ENCODE measurements at places on chromosomes 6 and 20.

- no peak for DNase-seq
Measured at GRCh38 chr6:106186172-106186571, 100.0 kb downstream of the PRDM1 start.

DNA sequence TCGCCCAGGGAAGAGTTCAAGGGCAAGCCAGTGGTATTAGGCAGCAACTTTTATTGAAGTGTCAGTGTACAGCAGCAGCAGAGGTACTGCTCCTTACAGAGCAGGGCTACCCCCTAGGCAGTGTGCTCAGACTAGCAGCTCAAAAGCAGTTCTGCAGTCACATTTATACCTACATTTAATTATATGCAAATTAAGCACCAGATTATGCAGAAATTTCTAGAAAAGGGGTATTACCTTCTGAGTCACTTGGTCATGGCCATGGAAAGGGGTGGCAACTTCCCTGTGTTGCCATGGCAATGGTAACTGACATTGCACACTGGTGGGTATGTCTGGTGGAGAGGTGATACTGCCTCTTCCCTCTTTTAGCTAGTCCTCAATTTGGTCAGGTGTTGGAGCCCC, 2.1 kb upstream of the ZKSCAN4 start:
- no peak for DNase-seq

GRCh38 chr20:47382746-47383415, 26.4 kb upstream of the ZMYND8 start:
- DNase-seq = no peak

- no peak for DNase-seq
Measured at GRCh38 chr6:14425805-14426204, 308.2 kb downstream of the CD83 start.

DNA sequence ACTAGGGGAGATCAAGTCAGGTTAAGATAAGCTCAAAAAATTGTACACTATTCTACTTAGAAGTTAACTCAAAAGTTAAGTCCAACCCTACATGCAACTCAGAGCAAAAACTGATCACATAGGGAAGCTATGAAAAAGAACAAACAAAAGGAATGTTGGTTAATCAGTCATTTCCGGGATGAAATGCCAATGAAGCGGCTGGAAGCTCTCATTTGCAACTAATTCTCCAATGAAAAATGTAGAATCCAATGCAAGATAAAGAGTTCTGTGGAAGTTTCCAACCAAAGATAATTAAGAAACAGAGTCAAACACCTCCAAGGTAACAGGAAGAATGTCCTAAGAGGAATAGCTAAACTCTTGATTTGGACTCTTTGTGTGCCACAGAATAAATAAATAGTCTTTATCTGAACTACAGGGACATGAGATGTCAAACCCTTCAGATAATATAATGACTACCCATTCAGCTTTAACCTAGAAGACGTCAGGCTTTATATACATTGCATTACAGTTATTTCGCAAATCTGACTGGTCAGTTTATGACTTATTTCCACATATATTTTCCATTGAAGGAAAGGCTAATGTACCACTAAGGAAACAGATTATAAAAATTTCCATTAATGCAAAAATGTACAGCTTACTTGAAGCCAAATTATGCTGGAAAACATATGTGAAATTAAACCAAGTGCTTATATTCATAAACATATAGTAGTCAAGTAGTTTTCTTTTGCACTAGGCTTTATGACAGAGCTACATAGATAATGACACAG, 48.0 kb upstream of the DST start:
- no peak for DNase-seq

DNA sequence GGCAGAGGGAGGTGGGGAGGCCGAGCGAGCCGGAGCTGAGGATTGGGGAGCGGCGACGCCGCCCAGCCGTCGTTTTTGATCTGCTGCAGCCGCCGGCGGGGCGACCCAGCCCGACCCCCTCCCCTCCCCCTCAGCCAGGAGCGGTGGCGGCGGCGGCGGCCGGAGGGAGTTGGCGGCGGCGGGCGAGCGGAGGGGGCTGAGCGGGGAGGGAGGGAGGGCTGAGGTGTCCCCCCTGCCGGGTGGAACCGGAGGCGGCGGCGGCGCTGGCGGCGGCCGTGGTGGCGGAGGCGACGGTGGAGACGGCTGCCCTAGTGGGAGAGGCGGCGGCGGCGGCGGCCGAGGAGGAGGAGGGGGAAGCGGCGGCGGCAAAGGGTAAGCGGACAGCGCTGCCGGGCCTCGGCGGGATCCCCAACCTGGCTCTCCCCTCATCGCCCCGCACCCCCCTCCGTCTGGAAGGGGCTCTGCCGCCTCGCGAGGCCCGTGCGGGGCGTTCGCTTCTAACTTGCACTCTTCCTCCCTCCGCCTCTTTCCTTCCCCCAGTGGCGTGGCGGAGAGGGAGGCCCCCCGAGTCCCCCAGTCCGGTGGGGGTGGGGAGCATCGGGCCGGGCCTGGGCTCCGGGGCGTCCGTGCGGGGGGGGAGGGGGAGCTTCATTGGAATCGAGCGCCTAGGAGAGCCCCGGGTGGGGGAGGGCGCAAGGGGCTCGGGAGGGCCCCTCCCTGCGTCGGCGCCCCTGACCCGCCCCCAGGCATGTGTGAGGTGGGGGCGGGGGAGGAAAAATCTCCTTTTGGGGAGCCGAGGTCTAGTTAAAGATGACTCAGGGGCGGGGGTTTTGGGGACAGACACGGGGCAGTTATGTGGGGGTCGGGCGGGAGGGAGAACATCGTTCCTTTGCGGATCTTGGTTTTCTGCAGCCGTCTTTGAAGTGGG, at the start of gene TAB2:
TAB2 (plus strand) TSS at position 69 of the 928 bp plus-strand sequence. CDS start 52,286 bp downstream, outside the sequence.
- peak; percentile 32 for DNase-seq

GRCh38 chr6:21222656-21223055, 370.9 kb upstream of the SOX4 start:
- no peak for DNase-seq

DNA sequence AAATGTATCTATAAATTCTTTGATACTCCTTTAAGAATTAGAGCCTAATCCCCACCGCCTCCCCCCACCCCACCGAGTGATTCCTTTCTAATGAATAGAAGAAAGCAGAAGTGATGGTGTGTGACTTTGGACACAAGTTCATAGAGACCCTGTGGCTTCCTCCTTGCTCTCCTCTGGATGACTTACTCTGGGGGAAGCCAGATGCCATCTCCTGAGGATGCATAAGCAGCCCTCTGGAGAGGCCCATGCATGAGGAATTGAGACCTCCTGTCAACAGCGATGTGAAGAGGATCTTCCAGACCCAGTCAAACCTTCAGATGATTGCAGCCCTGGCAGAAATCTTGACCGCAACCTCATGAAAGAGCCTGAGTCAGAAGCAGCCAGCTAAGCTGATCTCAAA, 21.1 kb downstream of the AHCY start:
- peak; percentile 51 for DNase-seq

DNA sequence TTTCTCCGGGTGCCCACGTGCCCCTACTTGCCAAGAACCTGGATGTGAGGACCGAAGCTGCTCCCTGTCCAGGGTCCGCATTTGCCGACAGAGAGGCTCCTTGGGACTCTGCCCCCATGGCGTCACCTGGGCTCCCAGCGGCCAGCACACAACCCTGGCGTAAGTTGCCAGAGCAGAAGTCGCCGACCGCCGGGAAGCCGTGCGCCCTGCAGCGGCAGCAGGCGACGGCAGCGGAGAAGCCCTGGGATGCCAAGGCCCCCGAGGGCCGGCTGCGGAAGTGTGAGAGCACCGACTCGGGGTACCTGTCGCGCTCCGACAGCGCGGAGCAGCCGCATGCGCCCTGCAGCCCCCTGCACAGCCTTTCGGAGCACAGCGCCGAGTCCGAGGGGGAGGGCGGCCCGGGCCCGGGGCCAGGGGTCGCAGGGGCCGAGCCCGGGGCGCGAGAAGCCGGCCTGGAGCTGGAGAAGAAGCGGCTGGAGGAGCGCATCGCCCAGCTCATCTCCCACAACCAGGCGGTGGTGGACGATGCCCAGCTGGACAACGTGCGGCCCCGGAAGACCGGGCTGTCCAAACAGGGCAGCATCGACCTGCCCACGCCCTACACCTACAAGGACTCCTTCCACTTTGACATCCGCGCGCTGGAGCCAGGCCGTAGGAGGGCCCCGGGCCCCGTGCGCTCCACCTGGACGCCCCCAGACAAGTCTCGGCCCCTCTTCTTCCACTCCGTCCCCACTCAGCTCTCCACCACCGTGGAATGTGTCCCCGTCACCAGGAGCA, 28.3 kb downstream of the ZNF831 start:
- DNase-seq = no peak

GRCh38 chr6:85314586-85314985, 135.3 kb upstream of the NT5E start:
- no peak for DNase-seq

GRCh38 chr20:18360635-18361034, 72.3 kb downstream of the ZNF133 start:
- no peak for DNase-seq

DNA sequence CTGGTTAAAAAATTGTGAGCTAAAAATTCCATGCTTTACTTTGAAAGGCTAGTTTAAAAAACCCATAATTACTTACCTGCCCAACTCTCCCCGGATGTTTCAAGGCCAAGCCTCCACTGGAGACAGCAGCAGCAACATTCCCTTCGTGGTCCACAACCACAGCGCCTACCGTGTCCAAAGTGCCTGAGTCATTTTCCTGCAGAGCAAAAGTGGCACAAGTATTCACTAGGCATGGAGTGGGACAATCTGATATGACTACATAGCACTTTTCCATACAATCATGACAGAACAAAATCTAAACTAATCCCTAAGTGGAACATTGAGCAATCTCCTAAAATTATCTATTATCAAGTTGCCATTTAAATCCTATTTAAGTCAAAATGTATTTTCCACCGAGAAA, 104.8 kb downstream of the TASP1 start:
- no peak for DNase-seq

GRCh38 chr6:170094686-170095272, 196.1 kb downstream of the DLL1 start:
- no peak for DNase-seq

GRCh38 chr6:7058250-7058923, 49.4 kb upstream of the RREB1 start:
- peak; percentile 69 for DNase-seq

DNA sequence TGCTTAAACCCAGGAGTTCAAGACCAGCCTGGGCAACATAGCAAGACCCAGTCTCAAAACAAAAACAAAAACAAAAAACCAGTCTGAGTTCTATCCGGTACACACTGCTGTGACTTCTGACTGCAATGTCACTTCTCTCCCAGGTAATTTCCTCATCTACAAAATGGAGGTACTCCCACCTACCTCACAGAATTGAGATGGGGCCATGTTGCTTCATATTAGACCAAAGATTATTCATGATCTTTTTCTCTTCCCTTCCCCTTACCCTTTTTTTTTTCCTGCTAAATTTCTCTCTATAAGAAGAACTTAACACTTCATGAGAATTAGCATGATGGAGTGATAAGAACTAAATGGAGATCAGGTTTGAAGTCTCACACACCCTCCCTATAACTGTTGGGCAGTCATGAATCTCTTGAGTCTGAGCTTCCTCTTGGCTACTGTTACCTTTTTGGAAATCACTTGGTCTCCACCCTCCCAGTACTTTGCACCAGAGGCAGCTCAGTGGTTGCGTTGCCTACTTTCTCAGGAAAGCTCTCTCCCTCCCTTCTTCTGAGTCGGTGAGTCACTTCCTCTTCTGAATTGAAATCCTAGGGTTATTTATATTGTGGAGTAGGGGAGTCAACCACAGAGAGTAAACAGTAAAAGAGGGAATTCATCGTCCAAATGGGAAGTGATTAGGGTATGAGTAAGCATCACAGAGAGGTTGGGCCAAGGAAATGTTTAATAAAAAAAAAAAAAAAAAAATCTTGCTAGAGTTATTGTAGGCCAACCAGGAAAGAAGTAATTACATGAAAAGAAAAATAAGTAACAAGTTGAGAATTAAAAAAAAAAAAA, 59.9 kb upstream of the MAP7 start:
- peak; percentile 85 for DNase-seq

DNA sequence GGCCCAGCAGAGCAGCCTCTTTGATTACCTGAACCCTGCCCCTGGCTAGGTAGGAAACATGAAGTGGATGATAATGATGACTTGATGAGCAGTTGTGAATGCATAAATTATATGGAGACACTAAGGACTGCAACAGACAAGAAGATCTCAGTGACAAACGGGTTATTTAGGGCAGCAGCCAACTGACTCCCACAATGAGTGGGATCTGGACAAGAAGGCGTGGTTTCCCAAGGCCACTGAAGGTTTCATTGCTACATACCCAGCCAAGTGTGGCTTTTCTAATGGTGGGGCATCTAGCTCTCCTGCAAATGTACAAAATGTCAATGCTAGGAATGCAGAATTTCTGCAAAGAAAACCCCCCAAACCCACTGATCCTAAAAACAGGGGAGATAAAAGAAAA, 29.4 kb downstream of the RING1 start:
- no peak for DNase-seq

DNA sequence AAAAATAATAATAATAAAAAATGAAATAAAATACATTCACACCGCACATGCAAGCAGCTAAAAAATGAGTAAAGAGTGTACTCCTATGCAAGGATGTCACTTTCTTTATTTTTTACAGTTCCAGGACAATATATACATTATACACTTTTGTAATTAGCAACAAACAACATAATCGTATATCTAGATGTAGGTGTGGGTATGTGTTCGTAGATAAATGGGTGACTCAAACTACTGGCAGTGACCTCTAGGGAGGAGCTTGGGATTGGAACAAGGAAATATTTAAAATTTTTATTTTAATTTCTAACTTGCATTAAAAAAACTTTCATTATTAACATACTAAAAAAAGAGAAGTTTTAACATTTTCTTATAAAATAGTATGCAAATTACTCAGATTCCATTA, 86.1 kb upstream of the MYLIP start:
- DNase-seq = no peak

GRCh38 chr6:148293181-148293995, 49.2 kb upstream of the SASH1 start:
- no peak for DNase-seq

DNA sequence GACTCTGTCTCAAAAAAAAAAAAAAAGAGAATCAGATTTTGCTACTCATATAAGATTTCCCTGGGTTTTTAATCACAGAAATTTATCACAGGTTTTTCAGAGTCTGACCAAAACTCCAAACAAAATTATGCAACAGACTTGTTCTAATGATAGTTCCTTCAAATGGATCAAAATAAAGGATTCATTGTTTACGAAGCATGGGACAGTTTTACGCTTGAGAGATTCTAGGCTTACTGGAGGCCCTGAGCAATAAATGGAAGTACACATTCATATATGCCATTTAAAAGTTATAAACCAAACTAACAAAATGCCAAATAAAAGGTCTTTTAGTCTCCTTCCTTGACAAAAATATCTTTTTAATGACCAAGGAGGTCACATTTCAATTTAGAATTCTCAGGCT, 245.1 kb upstream of the KCNQ5 start:
- DNase-seq = no peak

GRCh38 chr6:16498237-16498636, 259.9 kb downstream of the GMPR start:
- DNase-seq = no peak

DNA sequence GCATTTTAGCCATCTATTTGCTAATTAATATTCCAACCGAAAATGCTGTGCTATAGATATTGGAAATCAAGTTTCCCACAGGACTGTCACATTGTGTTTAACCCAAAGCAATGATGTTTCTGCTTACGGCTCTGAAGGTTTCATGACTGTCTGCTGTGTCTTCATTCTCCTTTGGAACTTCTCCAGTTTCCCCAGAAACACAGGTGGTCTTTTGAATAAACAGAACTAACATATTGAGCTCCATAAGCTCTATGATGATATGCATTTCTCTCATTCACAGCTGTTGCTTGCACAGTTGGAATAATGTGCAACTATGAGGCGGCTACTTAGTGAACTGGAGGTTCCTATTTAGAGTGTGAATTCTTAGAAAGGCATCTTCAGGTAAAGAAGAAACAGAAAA, 266.0 kb upstream of the ID4 start:
- DNase-seq = no peak

All from Kasumi-1 (cell line).